ENCODE measurements at places on chromosomes 3 and 15. TPM values are rescaled to one million over a fixed set of nuclear protein-coding genes. Genes with fewer than 3 reads are reported as not detected.

DNA sequence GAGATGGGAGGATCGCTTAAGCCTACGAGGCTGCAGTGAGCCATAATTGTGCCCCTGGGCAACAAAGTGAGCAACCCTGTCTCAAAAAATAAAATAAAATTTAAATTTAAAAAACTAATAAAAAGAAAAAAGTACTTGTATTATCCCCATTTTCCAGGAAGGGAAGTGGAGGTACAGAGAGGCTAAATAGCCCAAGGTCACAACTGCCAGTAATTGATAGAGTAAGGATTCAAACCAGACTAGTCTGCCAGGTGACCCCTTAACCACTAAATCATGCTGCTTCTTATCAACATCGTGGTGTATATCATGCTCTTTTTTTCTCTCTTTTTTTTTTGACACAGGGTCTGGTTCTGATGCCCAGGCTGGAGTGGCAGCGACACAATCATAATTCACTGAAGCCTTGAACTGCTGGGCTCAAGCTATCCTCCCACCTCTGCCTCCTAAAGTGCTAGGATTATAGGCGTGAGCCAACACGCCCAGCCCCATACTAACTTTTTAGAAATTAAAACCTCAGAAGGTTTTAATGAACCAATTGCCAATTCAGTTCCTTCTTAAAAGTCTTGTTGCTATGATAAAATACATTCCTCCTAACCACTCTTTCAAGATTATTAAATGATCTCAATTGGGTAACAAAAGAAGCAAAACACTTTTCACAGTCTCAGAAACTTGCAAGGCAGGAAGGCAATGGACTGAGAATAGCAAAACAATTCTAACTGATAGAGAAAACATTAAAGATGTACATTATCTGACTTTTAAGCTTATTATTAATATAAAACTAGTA is 30.5 kb downstream of the HERC1 start:
- DNase-seq = no peak
- H3K4me1 ChIP-seq = peaks cover 67% of the 10 kb centered on the region
- no peak overlapping the region for H3K27ac ChIP-seq
- no peaks in the 10 kb centered on the region for H3K27me3 ChIP-seq

DNA sequence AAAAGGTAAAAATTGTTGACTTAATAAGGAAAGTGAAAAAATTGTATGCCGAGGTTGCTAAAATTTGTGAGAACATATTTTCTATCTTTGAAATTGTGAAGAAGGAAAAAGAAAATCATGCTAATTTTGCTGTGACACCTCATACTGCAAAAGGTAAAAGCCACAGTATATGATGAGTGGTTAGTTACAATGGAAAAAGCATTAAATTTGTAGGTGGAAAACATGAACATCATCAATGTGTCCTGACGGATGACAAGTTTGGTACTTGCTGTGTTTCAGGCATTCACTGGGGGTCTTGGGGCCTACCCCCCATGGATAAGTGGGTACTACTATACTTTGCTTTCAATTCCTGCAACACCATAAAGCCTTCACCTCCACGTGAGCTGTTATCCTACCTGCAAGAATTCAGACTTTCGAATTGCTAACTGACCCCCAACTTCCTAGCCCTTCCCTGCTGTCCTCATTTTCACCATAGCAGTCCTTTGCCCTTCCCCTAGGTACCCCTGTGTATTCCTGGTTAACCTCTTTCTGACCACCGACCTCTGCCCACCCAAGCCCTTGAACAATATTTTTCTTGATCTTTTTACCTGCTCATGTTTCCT is 62.4 kb downstream of the RAB7A start:
- no peaks in the 10 kb centered on the region for H3K27me3 ChIP-seq
- H3K4me1 ChIP-seq = peaks cover 68% of the 10 kb centered on the region
- no peaks in the 10 kb centered on the region for H3K36me3 ChIP-seq

GRCh38 chr3:52228266-52228665 is 2.8 kb upstream of the TLR9 start:
- H3K4me3 ChIP-seq = no peak overlapping the region
- no peak overlapping the region for H3K27ac ChIP-seq
- H3K4me1 ChIP-seq = peaks cover 17% of the 10 kb centered on the region
- H3K36me3 ChIP-seq = peaks cover 39% of the 10 kb centered on the region
- DNase-seq = no peak
- H3K27me3 ChIP-seq = no peaks in the 10 kb centered on the region

GRCh38 chr3:43288366-43288765 is 2.0 kb downstream of the SNRK start:
- peak overlapping the region; percentile 79 for H3K4me3 ChIP-seq
- no peaks in the 10 kb centered on the region for H3K36me3 ChIP-seq
- H3K4me1 ChIP-seq = peaks cover 52% of the 10 kb centered on the region
- H3K27me3 ChIP-seq = no peaks in the 10 kb centered on the region
- peak overlapping the region; percentile 83 for H3K27ac ChIP-seq

- H3K4me1 ChIP-seq = no peaks in the 10 kb centered on the region
- H3K27ac ChIP-seq = no peak overlapping the region
- DNase-seq = no peak
- H3K4me3 ChIP-seq = no peak overlapping the region
- no peaks in the 10 kb centered on the region for H3K36me3 ChIP-seq
Observed at GRCh38 chr3:166688665-166689064, 691.4 kb downstream of the ZBBX start.

The TEX55 gene
- not detected for total RNA-seq

The PSTPIP1 gene
- total RNA-seq = not detected
